ENCODE measurements at places on chromosomes 2 and 18.

DNA sequence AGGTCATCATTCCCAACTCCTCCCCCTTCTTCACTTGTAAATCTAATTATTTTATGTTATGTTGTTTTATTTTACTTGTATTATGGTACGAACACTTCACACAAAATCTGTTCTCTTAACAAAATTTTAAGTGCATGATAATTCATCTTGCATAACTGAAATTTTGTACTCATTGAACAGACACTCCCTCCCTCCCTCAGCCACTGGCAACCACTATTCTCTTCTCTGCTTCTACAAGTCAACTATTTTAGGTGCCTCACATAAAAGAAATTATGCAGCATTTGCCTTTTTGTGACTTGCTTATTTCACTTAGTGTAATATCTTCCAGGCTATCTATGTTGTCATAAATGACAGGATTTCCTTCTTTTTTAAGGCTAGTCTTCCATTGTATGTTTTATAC, 30.4 kb upstream of the OSBPL6 start:
- no peak for DNase-seq

DNA sequence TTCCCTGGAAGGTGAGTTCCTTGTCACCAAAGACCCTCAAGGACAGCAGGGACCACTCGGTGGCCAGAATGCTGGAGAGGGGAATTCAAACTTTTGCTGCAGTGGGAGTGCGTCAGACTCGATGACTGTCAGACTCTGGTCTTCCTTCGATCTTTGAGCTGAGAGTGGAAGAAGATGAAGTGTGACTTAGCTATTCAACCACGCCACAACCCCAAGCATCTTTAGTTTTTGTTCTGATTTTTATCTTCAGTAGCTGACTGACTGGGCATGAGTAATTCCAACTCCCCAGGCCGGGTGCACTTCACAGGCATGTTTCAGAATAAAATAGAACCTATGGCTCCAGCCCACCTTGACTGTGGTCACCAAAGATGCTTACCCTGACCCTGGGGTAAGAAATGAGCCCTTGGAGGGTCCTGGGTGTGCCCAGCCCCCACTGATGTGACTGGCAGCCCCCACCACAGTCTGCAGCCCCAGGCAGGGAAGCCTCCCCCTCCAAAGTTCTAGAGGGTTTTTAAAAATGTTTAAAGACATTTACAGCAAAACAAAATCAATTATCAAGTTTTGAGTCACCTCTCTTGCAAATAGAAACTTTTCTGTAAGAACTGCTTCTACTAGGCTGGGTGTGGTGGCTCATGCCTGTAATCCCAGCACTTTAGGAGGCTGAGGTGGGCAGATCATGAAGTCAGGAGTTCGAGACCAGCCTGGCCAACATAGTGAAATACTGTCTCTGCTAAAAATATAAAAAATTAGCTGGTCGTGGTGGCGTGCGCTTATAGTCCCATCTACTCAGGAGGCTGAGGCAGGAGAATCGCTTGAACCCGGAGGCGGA, 24.9 kb upstream of the YWHAQ start:
- no peak for DNase-seq

- no peak for DNase-seq
These were observed 47.3 kb upstream of the PAPOLG start for GRCh38 chr2:60708630-60709320.

- DNase-seq, result no peak
These were observed 24.8 kb upstream of the FOSL2 start for GRCh38 chr2:28367667-28368356.

DNA sequence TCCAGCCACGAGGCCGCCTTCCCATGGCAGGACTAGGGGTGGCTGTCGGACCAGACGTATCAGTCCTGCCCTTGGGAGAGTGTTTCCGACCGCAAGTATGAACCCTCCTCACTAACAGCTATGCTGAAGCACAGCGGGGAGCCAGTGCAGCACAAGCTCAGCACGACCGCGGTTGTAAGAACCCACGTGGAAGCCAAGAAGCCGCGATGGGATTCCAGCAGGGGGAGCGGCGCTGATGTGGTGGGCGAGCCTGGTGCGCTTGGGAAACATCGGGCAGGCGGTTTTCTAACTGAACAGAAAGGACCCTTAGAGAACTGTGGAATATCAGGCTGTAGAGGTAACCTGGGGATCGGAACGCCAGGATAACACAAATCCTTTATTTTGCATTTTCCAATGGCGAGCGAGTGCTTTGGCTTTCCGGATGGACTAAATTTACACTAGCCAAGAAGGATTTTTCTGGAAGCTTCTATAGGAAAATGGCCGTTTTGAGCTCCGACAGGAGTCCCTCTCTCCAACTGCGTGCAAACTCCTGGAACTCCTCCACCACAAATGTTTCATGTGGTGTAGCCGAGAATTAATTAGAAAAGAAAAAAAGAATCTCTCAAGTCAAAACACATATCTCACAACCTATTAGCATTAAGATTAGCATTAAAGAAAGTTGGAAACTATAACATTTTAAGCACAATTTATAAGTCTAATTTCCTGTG, 132.0 kb upstream of the MYCN start:
- DNase-seq, result no peak

DNA sequence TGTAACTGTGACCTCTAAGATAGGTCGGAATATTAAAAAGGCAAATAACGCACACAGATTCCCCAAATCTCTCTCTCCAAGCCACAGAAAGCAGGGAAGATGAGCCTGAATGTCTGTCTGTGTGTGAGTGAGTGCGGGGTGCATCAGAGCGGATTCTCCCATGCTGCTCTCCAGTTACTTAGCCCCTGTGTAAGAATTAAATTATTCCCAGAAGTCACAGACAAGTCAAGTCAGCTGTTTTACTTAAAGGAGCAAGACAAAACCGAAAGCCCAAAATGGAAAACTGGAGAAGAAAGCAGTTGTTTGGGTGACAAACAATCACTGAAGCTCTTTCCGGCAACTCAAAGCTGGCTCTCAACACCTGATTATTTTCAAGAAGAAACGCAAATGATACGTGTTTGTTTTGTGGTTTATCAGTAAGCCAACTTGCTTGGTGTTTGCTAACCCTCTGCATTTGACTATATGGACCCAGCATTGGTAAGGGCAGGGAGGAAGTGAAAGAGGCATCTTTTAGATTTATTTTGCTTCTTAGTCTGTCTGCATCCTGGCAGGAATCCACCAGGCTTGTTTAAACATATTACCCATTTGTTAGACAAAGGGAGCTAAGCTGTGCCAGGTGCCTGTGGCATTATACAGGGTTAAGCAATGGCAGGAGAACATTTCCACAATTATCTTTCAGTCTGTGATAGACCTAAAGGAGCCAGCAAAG, 121.5 kb upstream of the CREB1 start:
- DNase-seq, result no peak

GRCh38 chr2:186125156-186125555, 360.9 kb upstream of the ZC3H15 start:
- no peak for DNase-seq

GRCh38 chr2:176421297-176422050, 152.2 kb downstream of the MTX2 start:
- DNase-seq, result no peak

DNA sequence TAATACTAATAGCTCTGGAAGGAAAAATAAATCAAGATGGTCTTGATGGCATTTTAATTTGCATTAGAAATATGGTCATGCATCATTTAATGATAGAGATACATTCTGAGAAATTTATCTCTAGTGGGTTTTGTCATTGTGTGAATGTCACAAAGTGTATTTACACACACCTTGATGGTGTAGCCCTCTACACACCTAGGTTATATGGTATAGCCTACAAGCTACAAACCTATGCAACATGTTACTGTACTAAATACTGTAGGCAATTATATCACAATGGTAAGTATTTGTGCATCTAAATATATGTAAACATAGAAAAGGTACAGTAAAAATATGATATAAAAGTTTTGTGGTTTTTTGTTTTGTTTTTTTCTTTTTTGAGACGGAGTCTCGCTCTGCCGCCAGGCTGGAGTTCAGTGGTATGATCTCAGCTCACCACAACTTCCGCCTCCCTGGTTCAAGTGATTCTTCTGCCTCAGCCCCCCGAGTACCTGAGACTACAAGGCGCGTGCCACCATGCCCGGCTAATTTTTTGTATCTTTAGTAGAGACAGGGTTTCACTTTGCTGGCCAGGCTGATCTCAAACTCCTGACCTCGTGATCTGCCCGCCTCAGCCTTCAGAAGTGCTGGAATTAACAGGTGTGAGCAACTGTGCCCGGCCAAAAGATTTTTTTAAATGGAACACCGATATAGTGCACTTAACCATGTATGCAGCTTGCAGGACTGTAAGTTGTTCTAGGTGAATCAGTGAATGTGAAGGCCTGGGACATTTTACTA, 83.7 kb upstream of the UBXN4 start:
- no peak for DNase-seq

GRCh38 chr2:63195310-63195709, 144.7 kb downstream of the OTX1 start:
- DNase-seq, result no peak

DNA sequence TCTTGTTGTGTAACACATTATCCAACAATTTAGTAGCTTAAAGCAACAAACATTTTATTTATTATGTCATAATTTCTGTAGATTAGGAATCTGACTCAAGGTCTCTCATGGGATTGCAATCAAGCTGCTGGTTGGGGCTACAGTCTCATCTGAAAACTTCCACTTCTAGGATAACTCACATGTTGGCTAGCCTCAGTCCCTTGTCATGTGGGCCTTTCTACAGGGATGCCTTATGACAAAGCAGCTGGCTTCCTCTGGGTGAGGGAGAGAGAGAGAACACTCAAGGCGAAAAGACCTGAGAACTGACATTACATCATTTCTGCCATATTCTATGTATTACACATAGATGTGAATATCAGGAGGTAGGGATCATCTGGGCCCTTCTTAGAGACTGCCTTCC, 317.9 kb upstream of the VRK2 start:
- DNase-seq, result no peak

GRCh38 chr2:218990052-218990451, 3.2 kb downstream of the CRYBA2 start:
- DNase-seq, result no peak

GRCh38 chr2:110993557-110994231, 127.0 kb upstream of the BCL2L11 start:
- DNase-seq, result peak; percentile 57

DNA sequence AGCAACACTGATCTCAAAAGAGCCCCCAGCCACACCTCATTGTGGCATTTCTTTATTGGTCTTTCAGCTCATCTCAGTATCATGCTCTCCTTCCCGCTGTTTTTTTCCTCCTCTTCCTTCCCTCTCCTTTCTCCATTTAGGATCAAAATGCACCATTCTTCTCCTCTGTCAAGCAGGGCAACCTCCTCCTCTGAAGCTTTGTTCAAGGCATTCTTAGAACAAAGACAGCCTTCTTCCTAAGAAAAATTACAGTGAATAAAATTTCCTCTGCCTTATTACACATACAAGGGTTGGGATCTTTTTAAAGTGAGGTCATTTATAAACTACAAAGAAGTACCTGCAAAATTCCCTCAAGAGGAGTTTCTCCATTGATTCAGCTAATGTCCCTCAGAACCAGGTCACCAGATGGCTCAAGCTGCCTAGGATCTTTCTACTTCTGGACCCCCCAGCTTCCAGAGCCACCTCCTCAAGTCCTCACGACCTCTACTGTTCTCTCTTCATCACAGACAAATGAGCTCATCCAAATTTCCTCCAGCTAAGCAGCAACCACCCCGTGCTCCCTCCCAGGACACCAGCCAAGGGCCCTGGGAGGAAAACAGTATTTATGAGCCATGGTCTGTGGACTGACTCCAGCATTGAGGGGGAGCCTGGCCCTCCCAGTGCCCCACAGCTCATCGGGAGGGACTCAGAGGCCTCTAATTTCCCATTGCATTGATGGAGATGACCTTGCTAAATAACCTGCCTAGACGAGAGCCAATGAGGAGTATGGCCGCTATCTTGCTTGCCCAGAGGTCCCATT, 18.0 kb downstream of the SFXN5 start:
- no peak for DNase-seq

- DNase-seq, result no peak
These were observed 14.6 kb downstream of the CNDP2 start for GRCh38 chr18:74510770-74511095.

GRCh38 chr2:238711346-238711745, 136.5 kb upstream of the TWIST2 start:
- DNase-seq, result no peak

- DNase-seq, result no peak
These were observed 107.7 kb upstream of the RAB27B start for GRCh38 chr18:54720620-54721019.

- DNase-seq, result no peak
These were observed 42.3 kb downstream of the SULT1C2 start for GRCh38 chr2:108330979-108331378.

All from suppressor macrophage treated with lipopolysaccharide for 1 hour (primary cell).